ENCODE measurements at places on chromosomes 12 and 14.
A peak's percentile ranks its signal among the peaks of the same experiment; 100 is the strongest.

- peaks cover 3% of the 10 kb centered on the region for H3K36me3 ChIP-seq
- peak overlapping the region; percentile 86 for H3K4me3 ChIP-seq
- peaks cover 12% of the 10 kb centered on the region for H3K27me3 ChIP-seq
- H3K27ac ChIP-seq: no peak overlapping the region
- DNase-seq: no peak
- H3K4me1 ChIP-seq: peaks cover 38% of the 10 kb centered on the region
Measured at GRCh38 chr12:57461276-57461916, 1.8 kb downstream of the GLI1 start.

GRCh38 chr12:118979763-118980406 lies 1.5 kb upstream of the SRRM4 start:
- no peak overlapping the region for H3K4me3 ChIP-seq
- H3K36me3 ChIP-seq: no peaks in the 10 kb centered on the region
- peaks cover 18% of the 10 kb centered on the region for H3K27me3 ChIP-seq

DNA sequence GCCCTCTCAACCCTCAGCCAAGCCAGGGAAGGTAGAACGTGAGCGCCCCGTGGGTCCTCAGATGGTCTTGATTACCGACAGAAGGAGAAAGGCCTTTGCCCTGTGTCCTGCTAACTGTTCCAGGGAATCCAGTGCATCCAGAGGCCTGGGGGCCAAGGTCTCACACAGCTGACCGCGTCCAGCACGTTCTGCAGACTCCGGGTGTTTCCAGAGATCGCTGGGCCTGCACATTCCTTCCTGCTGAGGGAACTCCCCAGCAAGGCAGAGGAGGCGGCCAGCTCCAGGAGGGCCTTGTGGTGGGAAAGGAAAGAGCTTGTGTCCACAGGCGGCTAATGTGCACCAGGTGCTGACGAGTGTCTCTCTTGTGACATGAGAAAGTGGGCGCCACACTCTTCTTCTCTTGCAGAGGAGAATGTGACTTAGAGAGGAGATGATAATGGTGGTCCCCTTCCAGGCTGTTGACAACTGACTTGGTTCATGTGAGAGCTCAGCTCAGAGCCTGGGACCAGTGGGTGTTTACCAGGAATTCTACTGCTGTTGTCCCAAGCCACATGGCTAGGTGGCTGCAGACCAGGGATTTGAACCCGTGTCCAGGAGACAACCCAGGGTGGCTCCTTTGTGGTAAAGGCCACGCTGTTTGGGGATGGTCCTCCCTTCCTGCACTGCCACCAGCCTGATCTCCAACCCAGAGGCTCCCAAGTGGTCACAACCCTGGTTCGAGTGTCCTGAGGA lies 46.8 kb upstream of the DLK1 start:
- no peak overlapping the region for H3K27ac ChIP-seq
- H3K27me3 ChIP-seq: no peaks in the 10 kb centered on the region
- H3K36me3 ChIP-seq: no peaks in the 10 kb centered on the region
- H3K4me1 ChIP-seq: no peaks in the 10 kb centered on the region
- DNase-seq: no peak

DNA sequence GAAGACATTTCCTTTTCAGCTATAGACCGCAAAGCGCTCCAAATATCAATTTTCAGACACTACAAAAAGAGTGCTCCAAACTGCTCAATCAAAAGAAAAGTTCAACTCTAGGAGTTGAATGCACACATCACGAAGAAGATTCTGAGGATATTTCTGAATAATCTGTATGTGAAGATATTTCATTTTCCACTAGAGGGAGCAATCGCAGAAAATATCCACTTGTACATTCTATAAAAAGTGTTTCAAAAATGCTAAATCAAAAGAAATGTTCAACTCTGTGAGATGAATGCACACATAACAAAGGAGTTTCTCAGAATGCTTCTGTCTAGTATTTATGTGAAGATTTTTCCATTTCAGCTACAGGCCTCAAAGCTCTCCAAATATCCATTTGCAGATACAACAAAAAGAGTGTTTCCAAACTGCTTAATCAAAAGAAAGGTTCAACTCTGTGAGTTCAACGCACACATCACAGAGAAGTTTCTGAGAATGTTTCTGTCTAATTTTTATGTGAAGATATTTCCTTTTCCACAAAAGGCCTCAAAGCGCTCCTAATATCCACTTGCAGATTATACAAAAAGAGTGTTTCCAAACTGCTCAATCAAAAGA lies 643.8 kb upstream of the ALG10B start:
- no peaks in the 10 kb centered on the region for H3K4me1 ChIP-seq
- no peak for DNase-seq
- no peak overlapping the region for H3K27ac ChIP-seq
- no peaks in the 10 kb centered on the region for H3K27me3 ChIP-seq
- no peaks in the 10 kb centered on the region for H3K36me3 ChIP-seq

DNA sequence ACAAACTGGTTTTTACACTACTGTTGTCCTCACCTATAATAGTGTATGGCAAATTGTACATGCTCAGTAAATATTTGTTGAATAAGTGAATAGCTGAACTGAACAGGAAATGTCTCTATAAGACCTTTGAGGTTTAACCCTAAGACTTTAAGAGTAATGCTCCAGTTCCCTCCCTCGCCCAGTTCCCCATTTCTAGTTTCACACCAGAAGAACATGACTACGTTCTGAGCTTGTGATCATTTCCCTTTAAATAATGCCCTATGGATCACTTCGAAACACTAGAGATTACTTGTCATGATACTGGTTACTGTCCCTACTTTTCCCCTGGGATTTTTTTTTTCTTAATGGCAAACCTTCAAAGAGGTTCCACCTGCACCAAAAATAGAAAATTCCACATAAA lies 69.3 kb downstream of the PRKD1 start:
- no peaks in the 10 kb centered on the region for H3K36me3 ChIP-seq
- no peak for DNase-seq
- H3K27ac ChIP-seq: no peak overlapping the region
- no peaks in the 10 kb centered on the region for H3K27me3 ChIP-seq

Data from activated T-helper 2 cell treated with anti-CD3 and anti-CD28 coated beads, Interferon-gamma antibody, Interleukin-2, Interleukin-4, amounts not matched to agents 10 μg/mL and 5 μg/mL and 100 μg/mL, durations not matched to agents 14 hours and 24 hours and 36 hours (primary cell).